ENCODE measurements at places on chromosomes 13 and 19.
A peak's percentile ranks its signal among the peaks of the same experiment; 100 is the strongest.

- DNase-seq: no peak
Observed at GRCh38 chr13:43205416-43205815, 182.0 kb downstream of the DNAJC15 start.

DNA sequence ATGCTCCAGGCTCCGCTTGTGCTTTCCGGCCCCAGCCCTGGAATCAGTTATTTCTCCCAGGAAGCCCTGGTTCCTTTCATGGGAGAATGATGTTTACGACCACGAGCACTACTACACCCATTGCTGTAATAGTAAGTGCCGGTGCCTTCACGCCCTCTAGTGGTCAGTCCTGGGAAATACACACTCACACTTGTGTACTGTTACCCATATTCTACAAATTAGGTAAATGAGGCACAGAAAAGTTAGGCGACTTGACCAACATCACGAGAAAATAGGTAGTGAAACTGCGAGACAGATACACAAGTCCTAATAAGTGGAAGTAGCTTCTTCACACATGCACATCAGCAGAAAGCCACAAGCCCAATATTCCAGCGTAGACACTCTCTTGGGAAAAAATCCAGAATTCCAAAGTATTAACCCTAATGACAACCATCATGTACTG, 21.7 kb downstream of the CEACAM21 start:
- DNase-seq: peak; percentile 79

DNA sequence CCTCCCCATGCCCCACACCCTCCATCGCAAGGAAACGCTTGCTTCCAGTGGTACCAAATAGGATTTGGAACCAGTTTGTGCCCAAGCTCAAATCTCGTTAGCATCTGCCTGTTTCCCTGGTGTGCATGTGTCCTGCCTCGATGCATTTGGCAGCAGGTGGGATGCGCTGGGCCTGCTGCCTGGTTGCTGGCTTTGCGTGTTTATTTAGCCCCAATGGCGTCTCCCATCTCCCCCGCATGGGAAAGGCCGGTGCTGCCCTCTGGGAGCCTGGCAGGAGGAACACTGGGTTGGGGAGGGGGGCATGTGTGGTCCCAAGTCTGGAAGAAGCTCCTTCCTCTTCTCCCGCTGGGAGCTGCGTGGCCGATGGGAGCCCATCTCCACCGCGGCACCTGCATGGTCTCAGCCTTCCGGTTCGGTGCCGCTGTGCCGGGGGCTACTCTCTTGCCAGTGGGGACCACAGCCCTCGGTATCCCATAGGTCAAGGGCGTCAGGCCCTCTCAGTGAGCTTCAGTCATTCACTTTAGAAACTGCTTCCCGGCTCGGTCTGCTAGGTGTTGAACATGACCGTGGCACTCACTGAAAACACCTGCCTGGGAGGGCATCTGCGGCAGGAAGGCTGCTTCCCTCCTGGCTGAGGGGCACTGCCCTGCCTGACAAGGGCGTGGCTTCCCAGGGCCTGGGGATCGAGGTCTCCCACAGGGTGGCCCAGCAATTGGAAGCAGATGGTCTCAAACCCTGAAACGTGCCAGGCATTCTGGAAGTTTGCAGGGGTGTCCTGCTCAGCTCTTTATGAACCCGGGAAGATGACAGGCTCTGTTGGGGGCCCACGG, 11.8 kb upstream of the F7 start:
- no peak for DNase-seq

- DNase-seq: peak; percentile 49
Observed at GRCh38 chr19:41377977-41378709, 1.8 kb downstream of the TMEM91 start.

All from KBM-7 (cell line).